ENCODE measurements at places on chromosomes 4 and X.

DNA sequence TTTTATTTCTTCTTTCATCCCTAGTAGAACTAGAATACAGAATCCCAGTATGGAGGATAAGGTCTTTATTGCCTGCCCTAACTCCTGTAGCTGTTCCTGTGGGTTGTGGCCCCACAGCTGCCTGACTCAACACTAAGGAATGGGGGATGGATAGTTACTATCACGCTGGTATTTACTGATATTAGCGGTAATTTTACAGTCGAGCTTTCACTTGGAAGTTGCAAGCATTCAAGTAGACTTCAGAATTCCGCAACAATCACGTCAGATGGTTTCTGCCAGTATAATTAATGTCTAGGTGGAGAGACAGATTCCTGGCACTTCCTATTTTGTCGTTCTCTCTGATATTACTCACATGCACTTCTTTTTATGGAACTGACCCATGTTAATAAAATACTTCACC is 489.8 kb downstream of the PABPC4L start:
- no peak for DNase-seq

GRCh38 chr4:78904143-78904542 is 35.1 kb downstream of the PAQR3 start:
- DNase-seq = no peak

DNA sequence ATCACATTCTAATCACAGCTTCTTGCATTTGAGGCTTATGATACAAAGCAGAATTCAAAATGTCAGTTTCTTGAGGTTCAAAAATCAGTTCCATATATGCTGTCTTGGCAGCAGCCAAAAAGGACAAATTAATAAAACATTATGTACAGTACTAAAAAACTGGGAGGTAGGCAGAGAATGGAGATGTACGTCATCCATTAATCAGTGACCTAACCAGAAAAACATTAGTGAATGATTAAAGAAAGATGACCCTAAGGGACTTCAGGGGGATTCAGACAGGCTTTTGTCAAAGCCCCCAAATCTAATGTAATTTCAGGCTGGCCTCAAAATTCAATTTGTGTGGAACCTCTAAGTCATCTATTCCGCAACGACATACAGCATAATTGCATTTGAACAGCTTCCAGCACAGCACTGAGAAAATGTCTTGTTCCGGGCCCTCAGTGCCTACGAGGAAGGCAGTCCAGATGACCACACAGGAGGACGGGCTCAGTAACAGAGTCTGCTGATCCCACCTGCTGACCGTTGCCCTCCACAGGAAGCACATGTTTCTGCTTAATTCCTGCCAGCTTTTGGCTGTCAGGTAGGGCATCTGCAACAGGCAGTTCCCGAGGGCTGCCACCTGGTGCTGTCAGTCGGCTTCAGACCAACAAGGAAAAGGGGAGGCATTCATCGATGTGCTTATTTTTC is 83.8 kb upstream of the HHIP start:
- DNase-seq = no peak

- DNase-seq = no peak
Observed at GRCh38 chr4:73309211-73309610, 50.6 kb upstream of the ANKRD17 start.

DNA sequence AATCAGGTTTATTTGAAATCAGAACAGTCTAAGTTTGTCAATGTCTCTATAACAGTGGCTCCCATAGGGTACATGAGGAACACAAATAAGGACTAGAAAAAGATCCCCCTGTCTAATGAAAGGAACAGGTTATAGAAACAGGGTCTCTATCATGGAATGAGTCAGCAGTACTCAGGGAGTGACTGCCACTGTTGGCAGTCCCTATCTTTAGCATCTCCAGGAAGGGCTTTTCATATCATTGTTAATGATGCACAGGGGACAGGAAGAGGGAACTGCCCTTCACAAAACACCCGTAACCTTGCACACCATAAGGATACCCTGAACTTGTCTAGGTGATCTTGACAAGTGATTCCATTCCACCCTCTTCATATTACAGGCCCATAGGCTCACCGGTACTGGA is 38.5 kb upstream of the SMIM10L2A start:
- no peak for DNase-seq

GRCh38 chr4:175530655-175531054 is 281.4 kb downstream of the GPM6A start:
- no peak for DNase-seq

DNA sequence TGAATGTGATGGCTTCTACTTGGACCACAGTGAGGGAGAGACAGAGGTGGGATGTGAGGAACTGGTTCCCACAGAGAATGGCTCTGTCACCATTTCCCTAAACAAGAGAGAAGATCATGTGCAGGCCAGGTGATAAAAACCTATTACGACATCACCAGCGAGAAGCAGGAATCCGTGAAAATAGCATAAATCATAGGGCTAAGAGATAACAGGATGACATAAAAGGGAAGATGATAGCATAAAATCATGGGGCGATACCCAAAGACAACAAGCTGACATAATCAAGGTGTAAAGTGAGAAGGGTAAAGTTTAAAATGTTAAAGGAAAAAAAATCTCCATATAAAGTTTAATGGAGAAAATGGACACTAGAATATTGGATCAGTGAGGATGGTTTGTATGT is 205.5 kb upstream of the SLIT2 start:
- no peak for DNase-seq

Data from NCI-H187 (cell line).